Foreskin keratinocyte (primary cell): ENCODE measurements at places on chromosomes 2 and 18. TPM values are rescaled to one million over a fixed set of nuclear protein-coding genes. Genes with fewer than 3 reads are reported as not detected.

CDCA7 gene
- 46.0 and 53.9 TPM in 2 replicates for total RNA-seq

XDH gene
- 19.3 and 23.6 TPM in 2 replicates for total RNA-seq

PID1 gene
- total RNA-seq, result 7.7 and 8.6 TPM in 2 replicates

ACMSD gene
- total RNA-seq, result not detected in 2 replicates

DUSP2 gene
- 1.9 and 2.6 TPM in 2 replicates for total RNA-seq

OTX1 gene
- 3.8 and 4.5 TPM in 2 replicates for total RNA-seq

ST3GAL5 gene
- 30.1 and 36.1 TPM in 2 replicates for total RNA-seq

RAB6C gene
- not detected in 2 replicates for total RNA-seq

ANKRD23 gene
- 0.92 and 1.2 TPM in 2 replicates for total RNA-seq

ACVR1 gene
- total RNA-seq, result 24.4 and 28.3 TPM in 2 replicates

AP1S3 gene
- total RNA-seq, result 19.2 and 30.9 TPM in 2 replicates

GALNT14 gene
- total RNA-seq, result 42.0 and 46.3 TPM in 2 replicates

SLC11A1 gene
- 0.81 and 1.0 TPM in 2 replicates for total RNA-seq

CD8A gene
- total RNA-seq, result 0.07 TPM in 2 replicates
